Progenitor cell of endocrine pancreas (in vitro differentiated cells): ENCODE measurements at places on chromosomes 16 and 17.

- H3K36me3 ChIP-seq, result no peaks in the 10 kb centered on the region
- H3K27ac ChIP-seq, result no peak overlapping the region
- no peak for DNase-seq
- no peaks in the 10 kb centered on the region for H3K27me3 ChIP-seq
- no peak overlapping the region for H3K4me3 ChIP-seq
Observed at GRCh38 chr17:75301049-75301448, 11.8 kb upstream of the SLC25A19 start.

DNA sequence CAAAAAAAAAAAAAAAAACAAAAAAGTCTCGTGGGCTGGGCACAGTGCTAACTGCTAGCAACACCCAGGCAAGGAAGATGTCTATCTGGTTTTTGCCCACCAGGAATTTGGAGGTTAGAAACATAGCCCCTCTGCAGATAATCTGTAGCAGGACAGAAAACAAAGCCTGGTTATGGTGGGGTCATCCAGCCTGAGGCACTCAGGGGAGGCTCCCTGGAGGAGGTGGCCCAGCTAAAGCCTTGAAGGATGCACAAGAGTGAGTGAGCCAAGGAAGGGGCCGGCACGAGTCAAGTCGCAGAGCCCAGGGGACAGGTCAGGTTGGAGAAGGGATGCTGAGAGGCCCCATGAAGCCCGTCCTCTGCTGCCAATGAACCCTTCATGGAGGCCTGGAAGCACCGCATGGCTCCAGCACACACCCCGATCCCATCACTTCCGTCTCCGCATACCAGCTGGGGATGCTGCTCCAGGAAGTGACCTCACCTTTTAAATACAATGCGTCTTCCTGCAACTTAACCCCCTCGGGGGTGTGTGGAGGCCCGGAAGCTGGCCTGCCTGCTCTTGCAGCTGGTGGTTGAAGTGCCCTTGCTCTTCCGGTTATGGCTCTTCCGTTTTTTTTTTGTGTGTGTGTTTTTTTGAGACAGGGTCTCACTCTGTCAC is 86.5 kb downstream of the ENGASE start:
- no peak overlapping the region for H3K4me3 ChIP-seq
- no peaks in the 10 kb centered on the region for H3K36me3 ChIP-seq
- DNase-seq, result no peak

DNA sequence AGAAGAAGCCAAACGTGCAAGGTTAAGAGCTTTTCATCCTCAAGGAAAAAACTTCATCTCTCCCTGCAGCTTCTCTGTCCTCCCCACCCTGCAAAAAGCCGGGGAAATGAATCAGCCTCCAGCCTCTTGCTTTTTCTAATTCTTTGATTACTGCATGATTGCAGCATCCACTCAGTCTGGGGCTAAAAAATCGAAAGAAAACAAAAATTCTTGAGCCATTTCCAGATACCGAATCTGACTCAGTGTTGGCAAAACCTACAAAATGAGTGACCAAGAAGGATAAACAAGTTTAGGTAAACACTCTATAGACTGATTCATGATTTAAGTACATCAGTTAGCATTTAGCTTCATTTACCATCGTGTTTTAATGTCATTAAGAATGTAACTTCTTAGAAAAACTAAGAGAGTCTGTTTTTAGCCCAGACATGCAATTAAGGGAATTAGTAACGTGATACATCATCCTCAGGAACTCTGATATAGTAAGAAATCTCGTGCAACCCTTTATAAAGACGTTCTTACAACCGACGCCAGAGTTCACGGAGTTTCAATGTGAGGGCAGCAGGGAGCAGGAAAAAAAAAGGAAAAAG is 287.3 kb upstream of the FOXF1 start:
- H3K4me3 ChIP-seq, result no peak overlapping the region
- H3K27me3 ChIP-seq, result peaks cover 49% of the 10 kb centered on the region
- H3K36me3 ChIP-seq, result no peaks in the 10 kb centered on the region
- DNase-seq, result no peak
- H3K27ac ChIP-seq, result no peak overlapping the region

DNA sequence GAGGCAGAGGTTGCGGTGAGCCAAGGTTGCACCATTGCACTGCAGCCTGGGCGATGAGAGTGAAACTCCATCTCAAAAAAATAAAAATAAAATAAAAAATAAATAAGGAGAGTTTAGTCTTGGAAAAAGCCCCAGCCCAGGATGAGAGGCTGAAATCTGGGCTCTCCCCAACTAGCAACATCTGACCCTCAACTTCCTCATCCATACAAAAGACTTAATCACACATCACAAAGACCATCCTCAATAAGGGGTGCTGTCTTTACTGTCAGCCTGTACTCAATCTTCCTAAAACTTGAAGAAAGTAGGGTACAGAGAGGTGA is 11.4 kb upstream of the SLC4A1 start:
- DNase-seq, result no peak
- no peak overlapping the region for H3K4me3 ChIP-seq
- H3K27me3 ChIP-seq, result peaks cover 18% of the 10 kb centered on the region
- H3K36me3 ChIP-seq, result no peaks in the 10 kb centered on the region
- H3K27ac ChIP-seq, result no peak overlapping the region

- H3K4me3 ChIP-seq, result no peak overlapping the region
- DNase-seq, result no peak
- no peaks in the 10 kb centered on the region for H3K27me3 ChIP-seq
- H3K4me1 ChIP-seq, result no peaks in the 10 kb centered on the region
- peaks cover 1% of the 10 kb centered on the region for H3K36me3 ChIP-seq
- no peak overlapping the region for H3K27ac ChIP-seq
Observed at GRCh38 chr17:58032691-58033415, 25.8 kb upstream of the SRSF1 start.

- no peaks in the 10 kb centered on the region for H3K27me3 ChIP-seq
- H3K4me1 ChIP-seq, result peaks cover 36% of the 10 kb centered on the region
- H3K27ac ChIP-seq, result no peak overlapping the region
- no peak overlapping the region for H3K4me3 ChIP-seq
Observed at GRCh38 chr16:4375717-4376116, 4.1 kb downstream of the VASN start.

DNA sequence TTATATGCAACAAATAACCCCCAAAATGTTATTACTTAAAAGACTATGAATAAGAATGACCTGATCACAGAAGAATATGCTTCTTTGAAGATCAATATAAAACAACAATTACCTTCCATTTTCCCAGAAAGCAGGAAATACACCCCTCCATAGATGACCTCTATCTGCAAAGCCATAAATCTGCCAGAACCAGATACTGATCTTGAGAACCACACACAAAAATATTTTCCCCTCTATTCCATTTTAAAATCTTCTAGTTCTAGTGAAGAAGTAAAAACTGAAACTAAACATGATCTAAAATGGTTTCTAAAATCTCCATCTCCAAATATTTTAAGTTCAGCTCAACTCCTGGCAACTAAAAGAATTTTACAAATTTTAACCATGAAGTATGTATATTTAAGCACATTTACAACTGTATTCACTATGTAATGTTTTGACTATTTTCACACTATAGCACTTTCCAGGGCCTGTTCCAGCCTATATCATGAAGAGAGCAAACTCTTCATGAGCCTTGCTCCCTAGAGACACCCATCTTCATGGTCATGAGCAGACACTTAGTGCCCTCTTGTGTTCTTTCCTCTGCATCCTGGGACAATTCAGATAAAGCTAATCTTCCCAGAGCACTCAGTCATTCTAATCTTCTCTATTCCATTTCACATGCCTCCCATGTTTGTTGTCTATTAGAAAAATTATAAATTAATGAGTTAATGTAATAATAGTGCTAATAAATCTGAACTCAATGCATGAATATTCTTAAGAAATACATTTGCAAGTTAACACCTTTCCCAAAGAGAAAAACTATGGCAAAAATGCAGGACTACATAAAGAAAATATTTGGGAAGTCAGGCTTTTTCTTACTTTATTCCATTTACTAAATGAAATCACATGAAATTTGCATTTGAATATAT is 87.0 kb downstream of the HELZ start:
- H3K27me3 ChIP-seq, result no peaks in the 10 kb centered on the region
- peaks cover 20% of the 10 kb centered on the region for H3K36me3 ChIP-seq
- DNase-seq, result no peak
- no peak overlapping the region for H3K4me3 ChIP-seq

GRCh38 chr17:71966459-71967313 is 154.1 kb upstream of the SOX9 start:
- no peak overlapping the region for H3K4me3 ChIP-seq
- no peaks in the 10 kb centered on the region for H3K36me3 ChIP-seq
- peaks cover 2% of the 10 kb centered on the region for H3K27me3 ChIP-seq
- H3K4me1 ChIP-seq, result peaks cover 5% of the 10 kb centered on the region
- H3K27ac ChIP-seq, result no peak overlapping the region

- peaks cover 5% of the 10 kb centered on the region for H3K36me3 ChIP-seq
- H3K4me1 ChIP-seq, result peaks cover 12% of the 10 kb centered on the region
- no peak overlapping the region for H3K27ac ChIP-seq
Observed at GRCh38 chr17:721540-721937, 6.9 kb upstream of the VPS53 start.

GRCh38 chr17:29918922-29919856 is 10.8 kb downstream of the SSH2 start:
- no peak for DNase-seq
- no peaks in the 10 kb centered on the region for H3K36me3 ChIP-seq
- peak overlapping the region; percentile 19 for H3K27ac ChIP-seq
- H3K27me3 ChIP-seq, result no peaks in the 10 kb centered on the region

- DNase-seq, result no peak
- H3K4me3 ChIP-seq, result no peak overlapping the region
- H3K27ac ChIP-seq, result no peak overlapping the region
- H3K4me1 ChIP-seq, result no peaks in the 10 kb centered on the region
- no peaks in the 10 kb centered on the region for H3K36me3 ChIP-seq
Observed at GRCh38 chr16:50474138-50474537, 74.1 kb upstream of the NKD1 start.

DNA sequence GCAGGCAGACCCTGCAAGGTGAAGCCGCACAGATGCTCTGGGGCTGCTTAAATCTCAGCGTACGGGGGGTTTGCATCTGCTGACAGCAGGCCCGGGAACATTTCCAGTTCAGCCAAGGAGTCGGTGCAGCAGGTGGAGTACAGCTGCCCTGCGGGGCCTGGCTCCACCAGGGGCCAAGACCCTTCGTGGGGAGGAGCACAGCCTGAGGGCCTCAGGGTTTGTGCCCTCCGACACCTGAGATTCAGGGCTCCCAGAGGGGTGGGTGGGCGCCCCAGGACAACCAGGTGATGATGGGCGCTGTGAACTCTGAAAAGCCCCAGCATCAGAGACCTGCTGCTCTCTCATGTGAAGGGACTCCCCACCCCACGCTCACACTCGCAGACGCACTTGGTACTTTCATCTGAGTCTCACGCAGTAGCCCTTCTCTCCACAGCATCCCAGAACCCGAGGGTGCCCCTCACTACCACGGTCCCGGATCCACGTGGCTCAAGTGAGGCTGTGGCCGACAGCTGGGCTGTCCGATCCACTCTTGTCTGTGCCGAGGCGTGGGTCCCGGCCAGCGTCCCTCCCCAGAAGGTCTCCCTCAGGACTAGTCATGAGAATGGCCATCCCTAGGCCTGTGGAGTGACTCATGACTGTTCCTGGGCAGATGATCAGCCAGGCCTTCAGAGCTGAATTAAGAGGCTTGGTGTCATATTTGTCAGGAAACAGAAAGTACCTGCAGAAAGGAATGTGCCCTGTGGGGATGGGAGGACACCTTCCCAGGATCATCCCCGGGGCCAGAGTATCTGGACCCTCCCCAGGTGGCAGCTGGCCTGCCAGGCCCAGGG is 29.6 kb downstream of the ACSF3 start:
- no peaks in the 10 kb centered on the region for H3K27me3 ChIP-seq
- no peaks in the 10 kb centered on the region for H3K4me1 ChIP-seq
- H3K36me3 ChIP-seq, result peaks cover 17% of the 10 kb centered on the region
- H3K4me3 ChIP-seq, result no peak overlapping the region

GRCh38 chr16:12868788-12869187 is 32.6 kb upstream of the SHISA9 start:
- H3K4me1 ChIP-seq, result no peaks in the 10 kb centered on the region
- no peaks in the 10 kb centered on the region for H3K36me3 ChIP-seq
- no peak overlapping the region for H3K27ac ChIP-seq
- H3K27me3 ChIP-seq, result peaks cover 7% of the 10 kb centered on the region

- H3K36me3 ChIP-seq, result no peaks in the 10 kb centered on the region
- peaks cover 5% of the 10 kb centered on the region for H3K4me1 ChIP-seq
- no peak overlapping the region for H3K4me3 ChIP-seq
- DNase-seq, result no peak
- no peaks in the 10 kb centered on the region for H3K27me3 ChIP-seq
Observed at GRCh38 chr16:2686912-2687507, 4.7 kb downstream of the KCTD5 start.

DNA sequence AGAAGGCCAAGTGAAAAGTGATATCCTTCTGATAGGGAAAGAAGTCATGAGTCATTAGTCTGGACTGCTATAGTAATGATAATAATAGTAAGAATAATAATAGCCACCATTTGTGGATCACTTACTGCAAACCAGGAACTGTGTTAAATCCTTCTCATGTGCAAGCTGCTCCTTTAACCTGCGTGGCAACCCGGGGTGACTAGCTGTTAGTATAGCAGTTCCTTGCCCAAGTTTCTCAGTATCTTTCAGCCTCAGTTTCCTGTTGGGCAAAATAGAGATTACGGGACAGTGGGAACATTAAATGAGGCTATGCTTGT is 129.5 kb downstream of the CDH13 start:
- no peaks in the 10 kb centered on the region for H3K27me3 ChIP-seq
- H3K27ac ChIP-seq, result no peak overlapping the region
- H3K36me3 ChIP-seq, result no peaks in the 10 kb centered on the region
- no peak for DNase-seq
- H3K4me3 ChIP-seq, result no peak overlapping the region

- H3K36me3 ChIP-seq, result no peaks in the 10 kb centered on the region
- peaks cover 2% of the 10 kb centered on the region for H3K4me1 ChIP-seq
- H3K4me3 ChIP-seq, result no peak overlapping the region
- no peak overlapping the region for H3K27ac ChIP-seq
- no peak for DNase-seq
Observed at GRCh38 chr16:20969386-20969785, 68.8 kb downstream of the LYRM1 start.

DNA sequence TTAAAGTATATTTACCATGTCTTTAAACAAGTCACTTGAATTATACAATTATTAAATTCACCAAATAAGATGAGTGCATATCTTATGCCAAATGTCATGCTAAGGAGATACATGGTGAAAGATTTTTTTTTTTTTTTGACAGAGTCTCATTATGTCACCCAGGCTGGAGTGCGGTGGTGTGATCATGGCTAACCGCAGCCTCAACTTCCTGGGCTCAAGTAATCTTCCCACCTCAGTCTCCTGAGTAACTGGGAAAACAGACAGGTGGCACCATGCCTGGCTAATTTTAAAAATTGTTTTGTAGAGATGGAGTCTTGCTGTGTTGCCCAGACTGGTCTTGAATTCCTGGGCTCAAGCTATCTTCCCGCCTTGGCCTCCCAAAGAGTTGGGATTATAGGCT is 149.0 kb upstream of the GOT2 start:
- no peak overlapping the region for H3K27ac ChIP-seq
- no peak overlapping the region for H3K4me3 ChIP-seq
- H3K36me3 ChIP-seq, result peaks cover under 1% of the 10 kb centered on the region
- no peaks in the 10 kb centered on the region for H3K4me1 ChIP-seq
- H3K27me3 ChIP-seq, result no peaks in the 10 kb centered on the region

- H3K4me1 ChIP-seq, result no peaks in the 10 kb centered on the region
- no peaks in the 10 kb centered on the region for H3K27me3 ChIP-seq
- no peak overlapping the region for H3K4me3 ChIP-seq
- no peak for DNase-seq
- peaks cover 15% of the 10 kb centered on the region for H3K36me3 ChIP-seq
Observed at GRCh38 chr16:27706156-27706865, 156.4 kb downstream of the KATNIP start.
